ENCODE measurements at places on chromosomes 5 and 9. TPM values are rescaled to one million over a fixed set of nuclear protein-coding genes. Genes with fewer than 3 reads are reported as not detected.
A peak's percentile ranks its signal among the peaks of the same experiment; 100 is the strongest.

Gene TRIM14
- total RNA-seq = 16.1 TPM

Gene INSL4
- not detected for total RNA-seq

Gene PCDHGA5
- total RNA-seq = 4.5 TPM

Gene AGTPBP1
- 28.3 TPM for total RNA-seq

Gene TAF11L5
- not detected for total RNA-seq

Gene PCDHGA2
- 4.9 TPM for total RNA-seq

Gene SLC6A19
- not detected for total RNA-seq

Gene FOXD4L4
- not detected for total RNA-seq

GRCh38 chr5:173777674-173778073 lies 110.5 kb upstream of the CPEB4 start:
- H3K27ac ChIP-seq = no peak overlapping the region
- no peak overlapping the region for H3K4me3 ChIP-seq
- H3K36me3 ChIP-seq = no peaks in the 10 kb centered on the region
- H3K27me3 ChIP-seq = no peaks in the 10 kb centered on the region

GRCh38 chr5:101153526-101153925 lies 250.4 kb upstream of the ST8SIA4 start:
- H3K27me3 ChIP-seq = no peaks in the 10 kb centered on the region
- no peak for DNase-seq
- no peaks in the 10 kb centered on the region for H3K36me3 ChIP-seq
- no peak overlapping the region for H3K27ac ChIP-seq

- H3K27ac ChIP-seq = peak within 1 kb of the TSS; percentile 40
- no peaks in the 10 kb centered on the region for H3K4me1 ChIP-seq
- peak within 1 kb of the TSS; percentile 56 for H3K4me3 ChIP-seq
- H3K36me3 ChIP-seq = no peaks in the 10 kb centered on the region
Measured at GRCh38 chr9:87497604-87498045, at the start of gene DAPK1. DAPK1 (plus strand) TSS chr9:87497867; CDS start chr9:87499078, 1,211 bp downstream.

DNA sequence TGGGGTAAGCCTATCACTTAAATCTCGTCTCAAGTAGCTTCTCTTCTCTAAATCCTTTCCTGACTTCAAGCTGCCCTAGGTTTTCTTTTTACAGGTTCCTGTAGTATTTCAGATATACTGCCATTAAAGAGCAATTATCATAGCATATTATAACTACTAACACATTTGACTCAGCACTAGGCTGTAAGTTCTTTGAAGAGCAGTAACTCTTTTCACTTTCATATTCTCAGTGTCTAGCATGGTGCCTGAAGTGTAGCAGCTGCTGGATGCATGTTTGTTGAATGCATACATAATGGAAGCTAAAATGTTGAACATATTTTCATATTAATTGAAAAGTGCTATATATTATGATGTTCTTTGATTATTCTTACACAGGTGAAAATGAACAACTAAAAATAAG lies 22.5 kb downstream of the CCDC152 start:
- H3K4me3 ChIP-seq = no peak overlapping the region
- DNase-seq = no peak
- H3K36me3 ChIP-seq = no peaks in the 10 kb centered on the region
- H3K4me1 ChIP-seq = no peaks in the 10 kb centered on the region

DNA sequence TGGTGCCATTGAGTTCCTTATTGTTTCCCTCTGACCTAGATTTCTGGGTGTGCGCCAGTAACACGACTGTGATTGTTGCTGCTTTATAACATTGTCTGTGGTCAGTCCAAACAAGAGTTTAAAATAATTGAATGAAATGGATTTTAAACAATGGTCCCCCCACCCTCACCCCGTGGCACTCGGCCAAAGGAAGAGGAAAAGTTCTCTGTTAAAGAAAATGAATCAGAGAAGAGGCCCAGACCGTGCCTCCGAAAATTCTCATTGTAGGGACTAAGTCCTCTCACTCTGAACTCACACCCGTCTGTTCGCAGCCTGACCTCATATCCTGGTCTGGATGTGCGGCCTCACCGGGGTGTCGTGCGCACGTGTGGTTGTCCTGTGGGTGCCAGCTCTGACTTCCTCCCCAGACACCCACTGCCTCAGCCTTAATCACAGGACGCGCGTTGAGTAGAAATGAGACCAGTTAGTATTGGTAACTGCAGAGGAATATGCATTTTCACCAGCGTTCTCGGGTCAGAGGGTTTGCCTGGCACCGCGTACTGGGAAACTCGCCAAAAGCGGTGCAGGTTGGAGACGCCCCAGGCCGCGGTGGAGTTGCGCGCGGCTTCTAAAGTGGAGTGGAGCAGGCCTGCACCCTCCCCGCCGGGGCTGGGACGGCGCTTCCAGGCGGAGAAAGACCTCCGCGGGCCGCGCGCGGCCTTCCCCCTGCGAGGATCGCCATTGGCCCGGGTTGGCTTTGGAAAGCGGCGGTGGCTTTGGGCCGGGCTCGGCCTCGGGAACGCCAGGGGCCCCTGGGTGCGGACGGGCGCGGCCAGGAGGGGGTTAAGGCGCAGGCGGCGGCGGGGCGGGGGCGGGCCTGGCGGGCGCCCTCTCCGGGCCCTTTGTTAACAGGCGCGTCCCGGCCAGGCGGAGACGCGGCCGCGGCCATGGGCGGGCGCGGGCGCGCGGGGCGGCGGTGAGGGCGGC lies at the start of gene ABL1:
Gene ABL1, plus strand, starts transcription at position 884 of the 966 bp plus-strand sequence. CDS start 193 bp downstream, outside the sequence.
- H3K4me1 ChIP-seq = peaks cover 12% of the 10 kb centered on the region
- H3K27ac ChIP-seq = peak within 1 kb of the TSS; percentile 95
- DNase-seq = peak; percentile 62
- peak within 1 kb of the TSS; percentile 96 for H3K4me3 ChIP-seq

- no peaks in the 10 kb centered on the region for H3K27me3 ChIP-seq
- no peaks in the 10 kb centered on the region for H3K4me1 ChIP-seq
- no peaks in the 10 kb centered on the region for H3K36me3 ChIP-seq
- DNase-seq = peak; percentile 51
- H3K4me3 ChIP-seq = no peak overlapping the region
Measured at GRCh38 chr5:137613554-137614265, 114.6 kb upstream of the SPOCK1 start.

DNA sequence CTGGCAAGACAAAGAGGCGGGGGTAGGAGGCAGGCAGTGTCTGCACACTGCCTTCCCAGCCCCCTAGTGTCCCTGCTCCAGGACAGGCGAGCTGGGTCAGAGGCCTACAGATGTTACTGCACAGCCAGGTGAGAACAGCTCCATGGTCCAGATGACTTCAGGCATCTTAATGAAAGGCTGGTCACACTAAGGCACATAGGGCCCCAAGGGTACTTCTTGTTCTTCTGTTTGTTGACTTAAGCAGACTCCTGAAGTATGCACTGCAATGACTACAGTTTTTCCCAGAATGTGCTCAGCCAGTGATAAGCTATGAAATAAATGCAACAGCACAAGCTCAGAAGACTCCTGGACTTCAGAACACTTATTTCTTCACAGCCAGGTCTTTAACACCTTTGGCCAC lies 27.4 kb downstream of the ATPSCKMT start:
- no peaks in the 10 kb centered on the region for H3K4me1 ChIP-seq
- no peak overlapping the region for H3K4me3 ChIP-seq
- no peaks in the 10 kb centered on the region for H3K36me3 ChIP-seq
- DNase-seq = no peak
- H3K27ac ChIP-seq = no peak overlapping the region
- no peaks in the 10 kb centered on the region for H3K27me3 ChIP-seq

GRCh38 chr5:158812408-158812807 lies 287.3 kb downstream of the EBF1 start:
- H3K27me3 ChIP-seq = no peaks in the 10 kb centered on the region
- H3K4me1 ChIP-seq = peaks cover 4% of the 10 kb centered on the region
- no peaks in the 10 kb centered on the region for H3K36me3 ChIP-seq
- no peak for DNase-seq

GRCh38 chr5:71483355-71483754 lies 27.9 kb downstream of the BDP1 start:
- no peak overlapping the region for H3K27ac ChIP-seq
- no peak for DNase-seq
- peaks cover 34% of the 10 kb centered on the region for H3K36me3 ChIP-seq
- peaks cover 4% of the 10 kb centered on the region for H3K4me1 ChIP-seq
- no peaks in the 10 kb centered on the region for H3K27me3 ChIP-seq

GRCh38 chr5:164742025-164742424 lies 1236.6 kb downstream of the MAT2B start:
- DNase-seq = no peak
- no peaks in the 10 kb centered on the region for H3K4me1 ChIP-seq
- no peak overlapping the region for H3K4me3 ChIP-seq
- H3K27ac ChIP-seq = no peak overlapping the region
- H3K27me3 ChIP-seq = no peaks in the 10 kb centered on the region

DNA sequence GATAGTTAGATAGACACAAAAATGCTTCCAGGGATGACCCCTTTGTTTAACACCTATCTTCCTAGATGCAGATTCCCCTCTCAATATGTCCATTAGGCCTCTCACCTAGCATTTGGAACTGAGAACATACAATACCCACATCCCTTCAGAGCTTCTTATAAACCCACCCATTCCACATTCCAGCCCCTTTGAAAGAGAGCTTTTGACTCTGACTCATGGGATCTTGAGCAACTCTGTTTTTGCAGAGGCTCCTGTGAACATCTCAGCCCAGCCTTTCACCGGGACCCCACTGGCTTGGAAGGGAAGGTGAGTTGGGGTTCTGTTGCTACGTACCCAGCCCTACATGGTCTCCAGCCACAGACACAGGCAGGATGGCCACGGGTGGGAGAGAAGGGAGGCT lies 195.5 kb downstream of the FRMD3 start:
- peaks cover 9% of the 10 kb centered on the region for H3K4me1 ChIP-seq
- H3K36me3 ChIP-seq = no peaks in the 10 kb centered on the region
- DNase-seq = no peak
- H3K27ac ChIP-seq = no peak overlapping the region
- no peak overlapping the region for H3K4me3 ChIP-seq

Measured in ascending aorta (tissue), 2 donors.